ENCODE measurements at places on chromosomes 3 and 15. TPM values are rescaled to one million over a fixed set of nuclear protein-coding genes. Genes with fewer than 3 reads are reported as not detected.

CATSPER2 gene
- total RNA-seq, result 6.8 TPM

HYKK gene
- 15.0 TPM for total RNA-seq

- DNase-seq, result no peak
Measured at GRCh38 chr15:83489690-83490089, 42.5 kb downstream of the SH3GL3 start.

GRCh38 chr15:49428409-49429095 is 5.5 kb downstream of the FGF7 start:
- no peak for DNase-seq

GRCh38 chr15:42456971-42457370 is 34.0 kb downstream of the ZNF106 start:
- no peak for DNase-seq

DNA sequence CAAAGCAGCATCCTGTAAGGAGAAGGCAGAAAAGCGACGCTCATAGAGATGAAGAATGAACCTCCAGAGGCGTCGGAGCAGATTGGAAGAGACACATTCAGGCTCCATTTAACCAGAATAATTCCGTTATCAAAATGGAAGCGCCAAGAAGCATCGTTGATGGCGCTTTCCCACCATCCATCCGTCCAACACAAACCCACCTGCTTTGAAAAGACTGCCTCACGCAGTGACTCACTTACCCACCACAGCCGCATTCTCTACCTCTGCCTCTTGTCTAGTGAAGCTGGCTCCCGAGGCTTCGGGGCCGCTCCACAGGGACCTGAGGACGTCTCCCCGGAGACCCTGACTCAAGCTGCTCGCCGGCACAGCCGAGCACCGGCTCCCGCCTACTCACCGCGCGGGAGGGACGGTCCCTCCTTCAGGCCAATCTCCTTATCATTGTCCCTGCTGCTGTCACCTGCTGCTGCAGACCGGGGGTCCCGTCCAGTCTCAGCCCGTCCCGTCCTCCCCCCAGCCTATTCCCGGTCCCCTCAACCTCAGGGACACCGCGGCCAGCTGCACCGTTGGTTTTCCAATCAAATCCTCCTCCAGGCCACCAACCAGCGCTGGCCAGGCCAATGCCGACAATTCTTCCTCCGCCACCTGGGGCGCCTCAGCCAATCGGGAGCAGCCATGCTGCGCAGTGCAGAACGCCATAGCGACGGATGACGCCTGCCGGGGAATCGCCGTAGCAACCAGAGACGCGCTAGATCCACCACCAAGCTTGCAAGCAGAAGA is at the start of gene NEK10:
NEK10 (minus strand) TSS at position 553 of the 777 bp plus-strand sequence. CDS start 16,501 bp downstream, outside the sequence.
- peak; percentile 93 for DNase-seq

DNA sequence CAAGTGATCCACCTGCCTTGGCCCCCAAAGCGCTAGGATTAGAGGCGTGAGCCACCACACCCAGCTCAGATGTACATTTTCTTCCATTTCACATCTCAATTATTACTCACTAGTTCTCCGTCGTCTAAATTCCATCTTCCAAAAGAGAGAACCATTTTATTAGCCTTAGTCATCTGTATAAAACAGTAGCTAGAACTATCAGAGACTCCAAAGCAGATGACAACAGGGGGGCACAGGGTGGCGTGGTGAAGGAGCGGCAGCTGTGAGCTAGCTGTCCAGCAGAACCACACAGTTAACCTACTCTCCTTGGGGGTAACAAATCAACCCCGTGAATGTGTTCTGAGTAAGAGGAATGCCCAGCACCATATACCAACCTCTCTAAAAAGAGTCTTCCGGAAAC is 7.1 kb downstream of the SLC25A20 start:
- DNase-seq, result no peak

Data from thyroid gland (tissue), 4 donors.